ENCODE measurements at places on chromosomes 6 and 20.

DNA sequence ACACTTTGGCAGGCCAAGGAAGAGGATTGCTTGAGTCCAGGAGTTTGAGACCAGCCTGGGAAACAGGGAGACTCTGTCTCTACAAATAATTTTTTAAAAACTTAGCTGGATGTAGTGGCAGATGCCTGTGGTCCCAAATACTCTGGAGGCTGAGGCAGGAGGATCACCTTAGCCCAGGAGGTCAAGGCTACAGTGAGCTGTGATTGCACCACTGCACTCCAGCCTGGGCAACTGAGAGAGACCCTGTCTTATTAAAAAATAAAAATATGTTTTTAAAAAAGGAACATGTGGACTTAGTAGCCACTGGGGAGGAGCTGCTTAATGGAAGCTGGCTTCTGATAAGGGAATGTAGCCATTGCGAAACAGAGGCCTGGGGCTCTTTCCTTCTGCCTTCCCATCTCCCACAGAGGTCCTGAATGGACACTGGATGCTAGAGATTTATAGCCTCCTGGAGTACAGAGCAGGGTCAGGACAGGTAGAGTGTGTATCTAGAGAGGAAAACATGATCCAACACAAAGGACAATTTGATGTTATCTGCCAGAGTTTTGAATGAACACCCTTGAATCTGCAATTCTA is 21.7 kb upstream of the GMNN start:
- DNase-seq = no peak

DNA sequence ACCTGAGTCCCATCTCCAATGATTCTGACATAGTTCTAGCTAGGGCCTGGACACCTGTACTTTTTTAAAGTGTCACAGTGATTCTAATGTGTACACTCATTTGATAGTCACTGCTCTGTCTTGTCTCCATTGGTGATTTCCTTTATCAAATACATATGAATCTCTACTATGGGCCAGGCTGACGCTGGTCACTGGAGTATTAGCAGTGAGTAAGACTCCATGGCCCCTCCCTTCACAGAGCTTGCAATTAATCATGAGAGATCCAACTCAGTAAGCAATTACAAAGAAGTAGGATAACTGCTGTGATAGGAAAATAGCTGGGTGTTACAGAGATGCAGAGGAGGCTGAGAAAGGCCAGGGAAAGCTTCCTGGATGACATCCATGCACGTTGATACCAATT is 19.3 kb upstream of the SASH1 start:
- no peak for DNase-seq

- DNase-seq = no peak
Measured at GRCh38 chr6:90846824-90847223, 260.0 kb upstream of the MAP3K7 start.

GRCh38 chr20:57020364-57020763 is 246.1 kb downstream of the BMP7 start:
- DNase-seq = no peak

DNA sequence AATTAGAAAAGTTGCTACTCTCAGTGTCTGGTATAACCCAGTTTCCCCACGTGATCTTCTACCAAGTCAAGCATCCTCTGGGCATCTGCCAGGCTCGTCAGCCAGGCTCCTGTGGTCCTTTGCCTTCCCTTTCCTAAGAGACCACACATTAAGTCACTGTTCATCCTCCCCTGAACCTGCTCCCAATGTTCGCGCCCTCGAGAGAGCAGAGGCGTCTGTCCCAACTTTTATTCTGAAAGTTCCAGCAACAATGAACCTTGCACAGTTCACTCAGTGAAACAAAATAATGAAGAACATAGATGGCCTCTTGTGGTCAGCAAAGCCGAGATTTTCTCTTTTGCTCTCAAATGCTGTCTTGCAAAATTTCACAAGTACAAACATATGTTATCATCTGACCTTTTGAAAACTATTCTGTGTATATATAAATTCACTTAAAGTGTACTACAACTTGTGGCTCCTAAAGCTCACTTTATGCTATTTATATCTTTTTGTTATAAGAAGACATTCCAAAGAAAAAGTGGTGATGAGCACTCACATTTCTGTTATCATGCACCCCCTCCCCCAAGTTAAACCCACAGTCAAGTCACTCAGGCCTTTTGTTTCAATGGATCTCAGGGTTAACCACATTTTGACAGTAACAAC is 39.2 kb upstream of the NHSL1 start:
- DNase-seq = no peak

DNA sequence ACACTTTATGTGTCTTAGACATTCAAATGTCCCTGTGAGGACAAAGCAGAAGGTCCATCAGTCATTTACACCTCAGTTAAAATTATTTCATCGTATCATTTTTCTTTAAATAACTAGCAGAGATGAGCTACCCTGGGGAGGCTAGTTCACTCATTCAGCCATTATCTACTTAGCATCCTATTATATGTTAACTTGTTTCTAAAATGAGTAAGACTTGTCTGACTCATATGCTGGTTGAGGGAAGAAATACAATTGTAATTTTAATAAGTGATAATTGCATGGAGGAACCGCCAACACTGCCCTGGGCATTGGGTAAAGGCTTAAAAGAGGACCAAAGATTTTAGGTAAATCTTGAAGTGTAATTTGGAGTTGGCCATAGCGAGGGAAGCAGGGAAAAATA is 12.4 kb upstream of the PTPRK start:
- no peak for DNase-seq

GRCh38 chr6:148379481-148379880 is 36.8 kb downstream of the SASH1 start:
- no peak for DNase-seq

DNA sequence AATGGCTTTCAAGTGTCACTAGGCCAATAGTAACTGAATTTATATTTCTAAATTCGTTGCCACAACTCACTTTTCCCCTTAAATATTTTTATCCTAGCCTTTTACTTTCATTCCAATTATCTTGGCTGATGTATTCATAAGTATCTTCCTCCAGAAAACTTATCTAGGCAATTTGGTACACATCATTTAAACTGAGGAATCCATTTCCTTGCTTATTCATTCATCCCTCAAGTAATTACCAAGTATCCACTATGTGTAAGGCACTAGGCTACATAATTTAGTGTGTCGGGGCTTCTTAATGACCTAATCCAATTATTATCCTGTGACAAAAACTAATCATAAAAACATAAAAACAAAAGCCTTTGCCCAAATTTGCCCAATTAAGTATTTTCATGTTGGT is 258.3 kb upstream of the TCF21 start:
- no peak for DNase-seq

DNA sequence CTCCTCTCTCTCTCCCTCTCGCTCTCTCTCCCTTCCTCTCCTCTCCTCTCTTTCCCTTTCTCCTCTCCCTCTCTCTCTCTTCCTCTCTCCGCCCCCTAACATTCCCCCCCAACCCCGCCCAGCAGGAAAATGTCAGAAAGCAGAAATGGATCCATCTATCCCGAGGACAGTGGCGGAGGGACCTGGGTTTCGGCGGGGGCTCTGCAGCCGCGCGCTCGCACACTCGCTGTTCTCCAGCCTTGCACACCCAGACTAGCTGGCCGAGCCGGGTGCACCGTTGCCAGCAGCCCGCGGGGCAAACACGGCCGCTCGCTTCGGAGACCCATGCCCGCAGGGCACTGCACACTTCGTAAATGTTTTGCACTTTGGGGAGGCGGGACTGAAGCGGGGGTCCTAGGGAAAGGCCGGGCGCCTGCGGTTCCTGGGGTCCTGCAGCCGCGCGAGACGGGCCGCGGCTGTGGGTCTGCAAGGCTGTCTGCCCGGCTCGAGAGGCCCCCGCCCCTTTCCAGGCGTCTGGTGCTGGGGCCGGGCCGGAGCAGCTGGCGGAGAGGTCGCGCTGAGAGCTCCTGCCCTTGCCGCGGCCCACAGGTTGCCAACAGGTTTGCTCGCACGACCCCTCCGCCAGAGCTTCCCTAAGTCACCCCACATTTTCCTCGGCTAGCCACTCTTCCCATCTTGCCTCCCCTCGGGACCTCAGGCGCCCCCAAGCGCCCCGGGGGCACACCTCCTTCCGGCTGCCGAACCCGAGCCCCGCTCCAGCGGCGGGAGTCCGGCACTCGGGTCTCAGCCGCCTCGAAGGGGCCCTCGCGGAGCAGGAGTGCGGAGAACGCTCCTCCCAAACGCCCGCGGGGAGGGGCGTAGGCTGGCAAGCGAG is 818 bp upstream of the MDGA1 start:
- DNase-seq = peak; percentile 26

- no peak for DNase-seq
Measured at GRCh38 chr6:160667639-160668481, 3.8 kb upstream of the LPA start.

- no peak for DNase-seq
Measured at GRCh38 chr6:3336066-3336786, 77.5 kb downstream of the PSMG4 start.

DNA sequence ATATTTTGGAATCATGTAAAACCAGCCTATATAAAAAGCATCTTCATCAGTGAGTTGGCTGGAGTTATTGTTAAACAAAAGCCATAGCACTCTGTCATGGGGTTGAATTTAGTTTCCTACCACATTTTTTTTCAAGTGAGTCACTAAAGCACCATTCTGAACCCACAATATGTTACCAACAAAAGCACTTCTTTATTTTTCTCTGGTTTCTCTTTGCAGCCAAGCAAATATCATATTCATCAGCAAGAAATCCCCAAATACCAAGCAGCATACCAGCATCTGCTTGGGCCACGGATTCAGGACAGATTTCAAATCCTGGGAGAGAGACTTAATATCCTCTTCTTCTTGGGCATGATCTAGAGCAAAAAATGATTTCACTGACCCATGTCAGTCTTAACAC is 441.4 kb downstream of the BCKDHB start:
- no peak for DNase-seq

DNA sequence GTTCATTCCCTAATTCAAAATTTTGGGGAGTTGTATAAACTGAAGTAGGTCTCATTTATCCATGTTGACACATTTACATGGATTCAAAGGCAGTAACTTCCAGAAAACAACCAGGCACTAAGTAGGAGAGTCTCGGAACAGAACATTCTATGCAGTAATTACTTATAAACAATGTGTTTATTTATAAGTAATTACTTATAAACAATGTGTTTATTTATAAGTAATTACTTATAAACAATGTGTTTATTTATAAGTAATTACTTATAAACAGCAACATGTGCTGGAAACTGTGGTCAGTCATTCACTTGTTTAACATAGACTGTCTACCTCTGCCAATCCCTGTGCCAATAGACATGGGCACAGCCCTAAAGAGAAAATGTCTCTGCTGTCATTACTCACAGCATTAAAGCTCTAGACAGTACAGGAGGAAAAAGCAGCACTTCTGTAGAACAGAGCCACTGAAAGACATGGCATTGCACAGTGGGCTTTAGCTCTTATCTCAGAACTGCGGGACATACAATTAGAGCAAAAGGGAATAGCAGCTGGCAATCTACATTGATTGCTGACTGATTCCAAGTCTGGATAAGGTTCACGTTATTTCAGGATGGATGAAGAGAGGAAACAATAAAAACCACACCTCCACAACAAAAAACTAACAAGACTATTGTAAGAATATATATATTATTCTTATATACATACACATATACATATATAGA is 188.2 kb downstream of the WDR27 start:
- no peak for DNase-seq

GRCh38 chr6:39370390-39370789 is 47.9 kb upstream of the KCNK16 start:
- DNase-seq = no peak

- no peak for DNase-seq
Measured at GRCh38 chr6:50974319-50974718, 155.6 kb downstream of the TFAP2B start.

GRCh38 chr6:139852488-139853140 is 478.2 kb upstream of the CITED2 start:
- DNase-seq = no peak

DNA sequence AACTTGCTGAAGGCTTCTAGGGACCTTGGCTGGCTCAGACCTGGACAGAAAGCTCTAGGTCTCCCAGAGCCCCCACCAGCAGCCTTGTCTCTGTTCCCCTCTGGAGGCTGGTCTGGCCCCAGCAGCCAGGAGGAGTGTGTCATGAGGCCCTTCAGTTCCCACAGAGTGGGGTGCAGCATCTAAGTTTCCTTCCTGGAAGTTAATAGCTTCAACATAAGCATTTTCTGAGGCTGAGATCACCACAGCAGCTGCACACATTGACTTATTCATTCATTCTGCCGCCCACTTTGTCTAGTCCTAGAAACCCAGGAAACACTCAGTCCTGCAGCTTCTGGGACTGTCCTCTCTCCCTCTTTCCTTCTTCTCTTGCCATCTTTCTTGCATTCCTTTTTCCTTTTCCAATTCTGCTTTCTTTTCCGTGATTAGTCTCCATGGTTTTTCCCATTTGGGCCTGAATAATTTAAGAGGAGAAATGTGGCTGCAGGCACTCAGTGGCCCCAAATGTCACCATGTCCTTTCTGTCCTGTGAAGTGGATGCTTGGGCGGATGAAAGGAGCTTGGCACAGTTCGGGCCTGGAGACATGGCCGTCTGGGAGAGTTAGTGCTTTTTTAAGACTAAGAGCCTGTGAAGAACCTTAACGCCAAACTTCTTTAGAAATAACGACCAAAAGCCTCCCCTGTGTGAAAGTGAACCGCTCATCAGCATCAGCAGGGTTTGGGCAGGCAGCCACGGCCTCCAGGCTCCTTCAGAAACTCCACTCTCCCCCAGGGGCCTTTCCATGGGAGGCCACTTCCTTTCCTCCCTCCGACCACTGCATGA is 31.0 kb upstream of the PCMTD2 start:
- DNase-seq = no peak

- DNase-seq = no peak
Measured at GRCh38 chr6:117976030-117976651, 69.1 kb downstream of the SLC35F1 start.

DNA sequence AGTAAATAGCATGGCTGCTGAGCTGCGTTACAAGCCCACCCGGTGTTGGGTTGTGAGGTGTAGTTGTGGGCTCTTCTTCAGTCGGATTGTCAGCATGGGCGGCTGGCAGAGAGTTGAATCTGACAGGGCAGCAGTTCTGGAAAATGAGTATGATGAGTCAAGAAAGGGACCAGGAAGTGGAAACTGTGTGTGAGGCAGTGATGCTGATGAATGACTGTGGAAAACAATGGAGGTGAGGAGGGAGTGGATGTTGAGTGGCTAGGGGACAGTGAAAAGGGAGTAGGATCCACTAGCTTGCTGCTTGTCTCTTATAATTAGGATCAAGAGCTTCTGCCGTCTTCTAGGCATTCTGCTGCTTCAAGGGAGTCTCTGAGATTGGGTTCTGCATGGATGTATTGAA is 154.3 kb downstream of the ESR1 start:
- no peak for DNase-seq

- no peak for DNase-seq
Measured at GRCh38 chr6:108766886-108767285, 81.3 kb upstream of the ARMC2 start.
